Activated naive CD8-positive, alpha-beta T cell treated with anti-CD3 and anti-CD28 coated beads, Interleukin-2, amount 10 ng/mL, durations not matched to agents 7 days and 5 days (primary cell): ENCODE measurements at places on chromosomes 6 and 20.

DNA sequence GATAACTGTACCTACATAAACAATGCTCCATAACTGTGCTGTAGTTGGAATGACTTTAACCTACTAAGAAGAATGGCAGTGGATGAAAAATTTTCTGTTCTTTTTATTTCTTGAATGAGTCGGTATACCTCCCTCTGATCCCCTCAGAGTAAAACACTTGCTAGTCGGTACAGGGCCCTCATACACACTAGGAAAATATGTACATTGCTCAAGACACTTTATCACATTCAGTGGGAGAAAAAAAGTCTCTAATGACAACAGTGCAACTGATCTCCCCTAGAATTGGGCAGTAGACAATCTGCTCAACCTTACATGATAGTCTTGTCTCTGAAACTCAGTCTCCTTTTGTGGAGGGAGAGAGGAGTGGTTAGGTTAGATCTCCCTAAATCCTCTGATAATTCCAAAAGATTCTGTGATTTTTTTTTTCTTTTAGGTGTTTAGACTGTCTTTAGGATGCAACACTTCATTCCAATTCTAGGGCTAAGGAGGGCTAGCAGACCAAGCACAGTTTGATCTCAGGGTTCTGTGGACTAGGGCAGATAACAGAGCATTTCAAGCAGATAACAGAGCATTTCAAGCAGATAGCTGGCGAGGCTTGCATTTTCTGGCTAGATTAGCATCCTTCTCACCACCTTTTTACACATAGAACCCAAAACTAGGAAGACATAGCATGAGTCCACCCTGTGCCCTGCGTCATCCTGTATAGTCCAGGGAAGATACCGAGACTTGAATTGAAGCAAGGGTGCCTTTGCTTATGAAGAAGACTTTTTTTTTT lies 100.3 kb upstream of the TNFAIP3 start:
- H3K27ac ChIP-seq: peak overlapping the region; percentile 14
- H3K4me3 ChIP-seq: no peak overlapping the region
- DNase-seq: no peak
- peaks cover 2% of the 10 kb centered on the region for H3K36me3 ChIP-seq
- H3K4me1 ChIP-seq: peaks cover 15% of the 10 kb centered on the region

DNA sequence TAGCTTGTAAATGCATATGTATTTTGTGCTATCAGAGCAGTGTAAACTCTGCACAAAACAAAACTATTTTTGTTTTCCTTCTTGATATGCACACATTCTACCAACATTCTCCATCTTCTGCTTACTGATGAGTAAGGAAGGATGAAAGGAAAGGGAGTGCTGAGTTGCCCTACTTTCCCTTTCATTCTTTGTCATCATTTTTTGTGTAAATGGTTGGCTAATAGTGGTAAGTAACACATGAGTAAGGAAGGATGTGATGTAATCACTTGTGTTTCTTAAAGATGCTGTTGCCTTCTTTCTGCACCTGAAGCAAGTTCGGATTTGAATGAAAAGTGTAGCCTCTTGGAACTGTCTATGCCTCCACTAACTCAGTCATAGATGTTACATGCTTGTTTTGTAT lies 4.6 kb upstream of the REV3L start:
- no peak for DNase-seq
- peak overlapping the region; percentile 86 for H3K27ac ChIP-seq
- peaks cover 9% of the 10 kb centered on the region for H3K36me3 ChIP-seq

DNA sequence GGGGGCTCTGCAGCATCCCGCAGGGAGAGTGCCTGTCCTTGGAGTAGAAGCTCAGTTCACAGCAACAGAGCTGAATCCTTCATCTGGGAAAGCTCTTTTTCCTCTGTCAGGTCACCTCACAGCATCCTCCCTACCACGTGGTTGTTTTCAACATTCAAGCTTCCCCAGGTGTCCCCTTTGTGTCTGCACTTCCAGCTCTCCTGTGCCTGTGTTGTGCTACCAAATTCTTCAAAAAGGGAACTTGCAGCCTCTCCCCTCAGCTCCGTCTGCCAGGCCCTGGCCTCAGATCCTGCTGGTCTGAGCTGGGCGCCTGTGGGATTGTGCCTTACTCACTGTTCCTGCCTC lies 108.4 kb downstream of the FOXF2 start:
- H3K27ac ChIP-seq: no peak overlapping the region
- H3K4me1 ChIP-seq: no peaks in the 10 kb centered on the region
- DNase-seq: no peak

- H3K27me3 ChIP-seq: no peaks in the 10 kb centered on the region
- H3K27ac ChIP-seq: no peak overlapping the region
- no peak overlapping the region for H3K4me3 ChIP-seq
- no peak for DNase-seq
- peaks cover 37% of the 10 kb centered on the region for H3K36me3 ChIP-seq
Observed at GRCh38 chr6:25987845-25988244, 25.2 kb downstream of the TRIM38 start.
